Kidney (tissue), 22 donors: ENCODE measurements at places on chromosomes 5 and 9. TPM values are rescaled to one million over a fixed set of nuclear protein-coding genes. Genes with fewer than 3 reads are reported as not detected.

DNA sequence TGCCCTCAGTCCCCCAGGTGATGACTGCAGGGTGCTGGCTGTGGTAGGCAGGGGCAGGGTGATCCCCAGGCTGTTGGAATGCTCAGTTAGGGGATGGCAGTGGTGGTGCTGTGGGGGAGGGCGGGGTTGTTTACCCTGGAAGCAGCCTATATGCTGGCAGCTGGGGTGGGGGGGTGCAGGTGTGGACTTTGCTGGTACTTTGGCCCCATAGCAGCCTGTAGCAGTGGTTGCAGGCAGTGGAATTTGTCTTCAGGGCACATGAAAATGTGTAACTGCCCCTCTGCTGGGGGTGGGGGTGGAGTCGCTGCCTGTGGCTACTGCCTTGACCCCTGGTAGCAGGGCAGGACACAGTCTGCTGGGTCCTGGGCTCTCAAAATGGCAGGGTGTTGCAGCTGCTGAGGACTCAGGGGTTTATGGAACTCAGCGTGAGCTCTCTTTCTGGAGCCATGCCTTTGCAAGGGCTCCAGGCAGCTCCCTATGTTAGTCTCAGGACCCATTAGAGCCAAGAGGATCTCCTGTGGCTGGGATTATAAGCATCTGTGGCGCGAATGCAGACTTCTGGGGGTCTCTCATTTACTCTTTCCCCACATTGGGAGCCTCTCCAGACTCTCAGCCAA lies 65.0 kb downstream of the RMI1 start:
- no peak overlapping the region for H3K27ac ChIP-seq
- DNase-seq, result peak; percentile 8
- no peak overlapping the region for H3K4me3 ChIP-seq

- H3K27me3 ChIP-seq, result no peaks in the 10 kb centered on the region
- DNase-seq, result no peak
- no peaks in the 10 kb centered on the region for H3K36me3 ChIP-seq
- H3K4me1 ChIP-seq, result no peaks in the 10 kb centered on the region
- H3K27ac ChIP-seq, result no peak overlapping the region
These were observed 154.1 kb downstream of the NTRK2 start for GRCh38 chr9:84823421-84824271.

GRCh38 chr9:90770182-90770738 lies 31.4 kb upstream of the SYK start:
- H3K36me3 ChIP-seq, result no peaks in the 10 kb centered on the region
- H3K27me3 ChIP-seq, result no peaks in the 10 kb centered on the region
- H3K4me3 ChIP-seq, result no peak overlapping the region
- no peaks in the 10 kb centered on the region for H3K4me1 ChIP-seq
- no peak for DNase-seq

DNA sequence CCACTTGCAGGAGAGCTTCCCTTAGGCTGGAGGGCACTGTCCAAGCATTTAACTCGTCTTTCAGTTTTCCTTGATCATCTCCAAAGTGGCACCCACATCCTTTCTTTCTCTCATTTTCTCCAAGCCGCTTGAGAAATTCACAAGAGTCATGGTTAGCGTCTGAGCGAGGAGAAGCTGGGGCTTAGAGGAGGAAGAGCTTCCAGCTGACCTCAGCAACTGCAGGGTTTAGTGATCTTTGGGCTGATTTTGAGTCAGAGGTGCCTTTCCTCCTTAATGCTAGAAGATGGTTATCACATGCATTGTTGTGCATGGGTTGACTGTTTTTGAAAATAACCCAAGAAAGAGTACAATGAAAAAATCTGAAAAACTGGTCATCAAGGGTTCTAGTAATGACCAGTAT lies 134.7 kb downstream of the GADD45G start:
- H3K4me3 ChIP-seq, result no peak overlapping the region
- no peak for DNase-seq
- H3K27ac ChIP-seq, result no peak overlapping the region

DNA sequence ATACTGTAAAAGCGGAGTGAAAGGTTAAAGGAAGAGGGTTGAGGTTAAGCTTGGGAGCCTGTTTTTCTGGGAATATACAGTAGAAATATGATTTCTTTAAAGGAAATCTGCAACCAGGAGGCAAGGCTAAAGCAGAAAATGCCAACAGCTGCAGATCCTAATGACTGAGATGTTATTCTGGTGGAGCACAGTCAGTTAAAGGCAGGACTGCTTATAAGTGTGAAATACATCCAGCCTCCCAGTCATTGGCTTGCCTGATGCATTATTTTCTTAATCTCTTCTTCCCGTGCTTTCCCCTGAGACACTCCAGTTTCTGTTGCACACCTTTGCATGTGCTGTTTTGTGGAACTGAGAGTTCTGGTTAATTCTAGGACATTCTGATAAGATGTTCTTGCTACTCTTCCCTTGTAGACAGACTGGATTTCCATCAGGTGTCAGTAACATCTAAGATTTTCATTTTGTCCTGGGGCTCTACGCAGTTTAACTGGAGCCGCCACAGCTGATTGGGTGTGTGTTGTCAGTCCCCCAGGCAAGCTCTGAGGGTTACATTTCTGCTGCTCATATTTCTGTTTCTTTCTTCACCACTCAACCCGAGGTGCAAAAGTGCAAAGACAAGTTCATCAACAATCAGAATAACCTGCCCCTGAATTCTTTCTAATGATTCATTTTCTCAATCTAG lies 44.4 kb downstream of the CAST start:
- peak; percentile 34 for DNase-seq
- H3K4me1 ChIP-seq, result no peaks in the 10 kb centered on the region
- no peaks in the 10 kb centered on the region for H3K36me3 ChIP-seq
- H3K27ac ChIP-seq, result no peak overlapping the region
- no peak overlapping the region for H3K4me3 ChIP-seq

GRCh38 chr5:176538989-176539384 lies 1.8 kb upstream of the RNF44 start:
- H3K36me3 ChIP-seq, result no peaks in the 10 kb centered on the region
- DNase-seq, result no peak
- no peak overlapping the region for H3K27ac ChIP-seq
- no peak overlapping the region for H3K4me3 ChIP-seq
- H3K4me1 ChIP-seq, result peaks cover 13% of the 10 kb centered on the region
- no peaks in the 10 kb centered on the region for H3K27me3 ChIP-seq

- no peaks in the 10 kb centered on the region for H3K36me3 ChIP-seq
- H3K27me3 ChIP-seq, result no peaks in the 10 kb centered on the region
- H3K4me1 ChIP-seq, result no peaks in the 10 kb centered on the region
- H3K27ac ChIP-seq, result no peak overlapping the region
- no peak overlapping the region for H3K4me3 ChIP-seq
- DNase-seq, result peak; percentile 30
These were observed 12.7 kb downstream of the KCTD16 start for GRCh38 chr5:144183254-144183889.

GRCh38 chr5:67680099-67680498 lies 483.5 kb upstream of the CD180 start:
- H3K4me1 ChIP-seq, result no peaks in the 10 kb centered on the region
- H3K27me3 ChIP-seq, result no peaks in the 10 kb centered on the region
- H3K36me3 ChIP-seq, result no peaks in the 10 kb centered on the region
- no peak for DNase-seq

GRCh38 chr5:40406741-40407211 lies 272.9 kb upstream of the PTGER4 start:
- peaks cover 7% of the 10 kb centered on the region for H3K4me1 ChIP-seq
- no peak overlapping the region for H3K27ac ChIP-seq
- H3K27me3 ChIP-seq, result no peaks in the 10 kb centered on the region
- no peak overlapping the region for H3K4me3 ChIP-seq
- peak; percentile 67 for DNase-seq

- no peaks in the 10 kb centered on the region for H3K27me3 ChIP-seq
- H3K27ac ChIP-seq, result no peak overlapping the region
- no peak for DNase-seq
- no peaks in the 10 kb centered on the region for H3K36me3 ChIP-seq
These were observed 298.6 kb downstream of the DIRAS2 start for GRCh38 chr9:90343991-90344390.

GRCh38 chr5:102802708-102803458 lies 47.8 kb downstream of the PAM start:
- H3K27me3 ChIP-seq, result no peaks in the 10 kb centered on the region
- no peaks in the 10 kb centered on the region for H3K36me3 ChIP-seq
- peaks cover 2% of the 10 kb centered on the region for H3K4me1 ChIP-seq

DNA sequence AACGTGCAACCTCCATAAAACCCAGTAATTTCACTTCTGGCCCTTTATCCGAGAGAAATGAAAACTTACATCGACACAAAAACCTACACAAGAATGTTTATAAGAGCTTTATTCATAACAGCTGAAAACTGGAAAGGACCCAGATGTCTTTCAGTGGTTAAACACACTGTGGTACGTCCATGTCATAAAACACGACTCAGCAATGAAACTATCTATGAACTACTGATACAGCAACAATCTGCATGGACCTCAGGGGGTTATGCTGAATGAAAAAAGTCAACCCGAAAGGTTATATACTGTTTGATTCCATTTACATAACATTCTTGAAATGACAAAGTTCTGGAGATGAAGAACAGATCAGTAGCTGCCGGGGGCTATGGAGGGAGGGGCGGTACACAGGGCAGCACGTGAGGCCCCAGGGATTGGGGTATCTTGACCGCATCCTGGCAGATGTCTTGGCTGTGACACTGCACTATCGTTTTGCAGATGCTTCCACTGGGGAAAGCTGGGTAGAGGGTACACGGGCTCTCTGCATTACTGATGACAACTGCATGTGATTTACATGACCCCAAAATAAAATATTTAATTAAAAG lies 4.1 kb downstream of the CCDC127 start:
- no peaks in the 10 kb centered on the region for H3K36me3 ChIP-seq
- H3K27me3 ChIP-seq, result no peaks in the 10 kb centered on the region
- no peak overlapping the region for H3K27ac ChIP-seq
- H3K4me1 ChIP-seq, result no peaks in the 10 kb centered on the region
- no peak for DNase-seq
- no peak overlapping the region for H3K4me3 ChIP-seq

GRCh38 chr5:176612008-176612407 lies 2.1 kb upstream of the GPRIN1 start:
- DNase-seq, result no peak
- no peaks in the 10 kb centered on the region for H3K4me1 ChIP-seq
- no peak overlapping the region for H3K4me3 ChIP-seq
- H3K27me3 ChIP-seq, result peaks cover 4% of the 10 kb centered on the region
- H3K36me3 ChIP-seq, result no peaks in the 10 kb centered on the region

- no peak for DNase-seq
- H3K4me3 ChIP-seq, result no peak overlapping the region
- no peaks in the 10 kb centered on the region for H3K27me3 ChIP-seq
- H3K4me1 ChIP-seq, result no peaks in the 10 kb centered on the region
- H3K36me3 ChIP-seq, result no peaks in the 10 kb centered on the region
These were observed 76.2 kb upstream of the CHD1 start for GRCh38 chr5:99004960-99005359.

DNA sequence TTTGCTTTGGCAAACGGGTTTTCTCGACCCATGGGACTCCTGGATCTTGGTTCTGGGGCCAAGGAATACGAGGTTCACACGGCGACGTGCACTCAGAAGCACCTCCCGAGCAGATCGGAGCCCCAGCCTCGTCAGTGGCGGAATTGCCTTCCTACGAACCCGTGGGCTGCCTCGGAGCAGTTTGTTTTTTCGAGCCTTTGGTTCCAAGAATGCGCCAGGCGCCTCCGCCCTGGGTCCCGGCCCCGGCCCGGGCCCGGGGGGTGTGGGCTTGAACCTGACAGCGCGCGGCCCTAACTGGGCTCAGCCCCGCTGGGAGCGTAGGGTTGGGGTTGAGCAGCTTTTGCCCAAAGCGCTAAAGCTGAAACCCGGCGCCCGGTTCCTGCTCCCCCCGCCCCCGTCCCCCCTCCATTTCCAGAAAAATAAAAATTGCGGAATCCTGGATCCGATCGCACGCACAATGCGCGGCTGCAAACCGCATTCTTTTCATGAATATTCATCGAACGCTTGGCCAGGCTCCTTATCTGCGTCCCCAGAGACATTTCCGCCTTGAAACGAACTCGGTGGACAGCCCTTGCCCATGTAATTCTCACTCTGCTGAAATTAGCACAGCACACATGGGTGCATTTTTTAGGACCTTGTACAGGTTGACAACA lies 1.0 kb downstream of the BASP1 start:
- DNase-seq, result peak; percentile 70
- no peaks in the 10 kb centered on the region for H3K27me3 ChIP-seq
- no peaks in the 10 kb centered on the region for H3K4me1 ChIP-seq
- peak overlapping the region; percentile 8 for H3K27ac ChIP-seq
- peak overlapping the region; percentile 94 for H3K4me3 ChIP-seq

DNA sequence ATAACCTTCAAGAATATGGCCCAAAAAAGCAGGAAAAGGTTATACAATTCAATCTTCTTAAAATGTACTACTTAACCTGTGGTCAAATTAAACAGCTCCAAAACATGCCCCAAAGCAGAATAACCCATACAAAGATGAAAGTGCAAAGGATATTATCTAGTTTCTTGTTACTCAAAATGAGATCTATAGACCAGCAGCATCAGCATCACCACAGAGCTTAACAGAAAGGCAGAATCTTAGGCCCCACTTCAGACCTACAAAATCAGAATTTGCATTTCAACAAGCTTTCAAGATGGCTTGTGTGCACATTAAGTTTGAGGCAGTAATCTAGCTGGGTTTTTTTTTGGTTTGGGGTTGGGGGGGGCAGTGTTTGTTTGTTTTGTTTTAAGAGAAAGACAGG lies 54.0 kb downstream of the SCAI start:
- H3K36me3 ChIP-seq, result no peaks in the 10 kb centered on the region
- no peaks in the 10 kb centered on the region for H3K4me1 ChIP-seq
- DNase-seq, result no peak
- H3K27me3 ChIP-seq, result no peaks in the 10 kb centered on the region
- H3K4me3 ChIP-seq, result no peak overlapping the region

DNA sequence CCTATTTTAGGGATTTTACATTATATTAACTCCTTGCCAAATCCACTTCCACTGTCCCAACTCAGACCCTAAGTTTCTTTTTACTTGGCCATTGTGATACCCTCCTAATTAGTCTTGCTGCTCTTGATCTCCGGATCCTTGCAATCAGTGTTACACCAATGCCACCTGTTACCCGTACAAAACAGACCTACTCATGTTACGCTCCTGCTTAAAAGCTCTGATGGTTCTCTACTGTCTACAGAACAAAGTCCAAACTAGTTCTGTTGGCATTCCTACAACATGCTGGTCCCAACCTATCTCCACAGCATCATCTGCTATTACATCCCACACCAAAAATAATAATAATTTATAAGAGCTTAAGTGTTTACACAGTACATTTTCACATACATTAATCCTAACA lies 9.8 kb downstream of the ECPAS start:
- H3K4me3 ChIP-seq, result no peak overlapping the region
- H3K27ac ChIP-seq, result no peak overlapping the region
- H3K27me3 ChIP-seq, result no peaks in the 10 kb centered on the region
- H3K4me1 ChIP-seq, result peaks cover 3% of the 10 kb centered on the region
- no peaks in the 10 kb centered on the region for H3K36me3 ChIP-seq
- DNase-seq, result no peak

- H3K36me3 ChIP-seq, result no peaks in the 10 kb centered on the region
- no peak for DNase-seq
- no peak overlapping the region for H3K27ac ChIP-seq
- no peaks in the 10 kb centered on the region for H3K27me3 ChIP-seq
- H3K4me1 ChIP-seq, result no peaks in the 10 kb centered on the region
- no peak overlapping the region for H3K4me3 ChIP-seq
These were observed 362.9 kb downstream of the CCDC171 start for GRCh38 chr9:15915711-15916110.

FCHSD1 gene
- total RNA-seq, result 20.3 TPM

STPG3 gene
- 0.38 TPM for total RNA-seq

RMRP gene
- 36,256 TPM for total RNA-seq

PCDHA2 gene
- total RNA-seq, result 0.50 TPM

PCDHB6 gene
- total RNA-seq, result 2.0 TPM

TLX3 gene
- total RNA-seq, result not detected

NUTM2G gene
- not detected for total RNA-seq

C9orf85 gene
- 8.1 TPM for total RNA-seq

TXN gene
- total RNA-seq, result 145 TPM

TAS2R1 gene
- total RNA-seq, result not detected

MARCOL gene
- total RNA-seq, result not detected

DOCK8 gene
- 46.5 TPM for total RNA-seq

IL9 gene
- not detected for total RNA-seq
